ENCODE measurements at places on chromosomes 3 and 15.
A peak's percentile ranks its signal among the peaks of the same experiment; 100 is the strongest.

- no peak for DNase-seq
These were observed 3.2 kb upstream of the PLXND1 start for GRCh38 chr3:129609591-129610182.

- DNase-seq: peak; percentile 6
These were observed 743.7 kb upstream of the EPHA6 start for GRCh38 chr3:96070678-96071077.

- DNase-seq: peak; percentile 43
These were observed 12.1 kb upstream of the PEX5L start for GRCh38 chr3:180048840-180049239.

DNA sequence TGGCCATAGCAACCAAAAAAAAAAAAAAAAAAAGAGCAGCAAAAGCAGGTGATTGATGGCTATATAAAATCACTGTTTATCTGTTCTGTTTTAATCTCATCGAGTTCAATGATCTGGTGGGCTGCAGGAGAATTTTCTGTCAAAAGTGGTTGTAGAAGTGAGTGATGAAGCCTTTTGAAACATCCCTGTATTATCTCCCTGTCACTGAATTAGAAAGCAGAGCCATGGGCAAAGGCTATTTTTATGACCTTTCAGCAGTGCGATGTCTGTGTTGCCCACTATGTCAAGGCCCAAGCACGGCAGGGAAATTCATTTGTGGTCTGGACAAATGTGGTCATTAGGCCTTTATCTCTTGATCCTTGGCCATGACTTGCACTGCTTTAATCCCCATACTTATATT is 59.9 kb downstream of the OTOL1 start:
- no peak for DNase-seq

GRCh38 chr15:40407330-40407990 is 1.9 kb downstream of the IVD start:
- no peak for DNase-seq

Data from HCEC 1CT (cell line).